ENCODE measurements at places on chromosomes 4 and X.

GRCh38 chr4:91256043-91256442, 1047.7 kb upstream of the GRID2 start:
- DNase-seq, result no peak

GRCh38 chr4:100288161-100288560, 97.9 kb upstream of the DDIT4L start:
- no peak for DNase-seq

DNA sequence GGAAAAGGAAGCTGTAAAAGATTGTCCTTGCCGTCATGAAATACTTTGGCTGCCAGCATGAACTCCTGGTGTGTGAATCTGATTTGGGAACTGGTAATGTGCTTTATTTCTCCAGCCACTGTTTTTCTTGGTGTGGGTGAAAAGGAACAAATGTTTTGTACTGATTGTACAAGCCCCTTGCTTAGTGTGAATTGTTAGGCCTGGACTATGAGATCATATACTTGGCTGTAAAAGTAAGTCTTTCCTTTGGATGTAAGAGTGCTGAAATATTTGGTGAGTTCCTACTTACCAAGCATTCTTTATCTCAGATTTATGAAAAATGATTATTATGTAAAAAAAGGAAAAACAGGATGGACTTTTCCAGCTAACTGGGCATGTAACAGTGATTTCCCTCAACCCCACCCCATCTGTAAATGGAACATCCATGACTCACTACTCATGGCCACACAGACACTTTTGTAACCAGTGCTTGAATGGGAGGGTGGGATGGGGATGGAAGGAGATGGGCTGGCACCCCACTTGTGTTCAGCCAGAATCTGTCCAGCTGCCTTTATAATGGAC, 6.3 kb downstream of the FNIP2 start:
- DNase-seq, result peak; percentile 56

DNA sequence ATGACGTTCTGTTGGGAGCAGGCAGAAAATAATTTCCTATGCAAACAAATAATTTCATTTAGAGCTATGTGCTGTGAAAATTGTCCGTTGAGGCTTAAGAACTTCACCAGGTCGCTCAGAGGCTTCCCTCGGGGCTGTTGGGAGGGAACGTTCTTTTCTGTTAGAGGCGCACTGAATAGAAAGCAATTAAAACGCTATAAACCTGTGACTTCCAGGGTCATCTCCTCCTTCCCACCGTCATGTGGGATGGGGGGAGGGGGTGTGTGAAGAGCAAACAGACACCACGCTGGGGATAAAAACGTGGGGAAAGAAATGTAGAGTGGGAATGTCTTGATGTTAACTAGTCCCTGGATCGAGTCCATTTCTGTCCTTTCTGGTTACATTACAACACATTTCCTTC, 35.2 kb upstream of the ZNF518B start:
- DNase-seq, result no peak

GRCh38 chr4:153212736-153213135, 8.5 kb downstream of the TRIM2 start:
- no peak for DNase-seq

Data from hippocampal formation (tissue), 2 donors.